ENCODE measurements at places on chromosomes 5 and 9. TPM values are rescaled to one million over a fixed set of nuclear protein-coding genes. Genes with fewer than 3 reads are reported as not detected.

DNA sequence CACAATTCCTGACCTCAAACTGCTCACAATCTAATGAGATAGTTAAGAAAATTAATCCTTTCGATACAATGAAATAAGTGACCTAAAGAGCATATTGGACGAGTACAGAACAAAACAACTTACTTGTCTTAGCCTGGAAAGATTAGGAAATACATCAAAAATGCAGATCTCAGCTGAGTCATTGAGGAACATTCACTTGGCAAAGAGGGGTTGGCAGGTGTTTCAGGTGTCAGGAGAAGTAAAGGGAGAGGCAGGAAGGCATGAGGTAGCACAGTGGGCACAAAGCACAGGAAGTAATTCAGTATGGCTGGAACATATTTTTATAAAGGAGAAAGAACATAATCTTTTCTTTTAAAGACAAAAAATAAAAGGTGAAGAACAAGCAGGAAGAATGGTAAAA, 628.8 kb upstream of the RGMB start:
- DNase-seq: no peak

- no peak for DNase-seq
Measured at GRCh38 chr5:176762489-176762888, 47.9 kb upstream of the UNC5A start.

DNA sequence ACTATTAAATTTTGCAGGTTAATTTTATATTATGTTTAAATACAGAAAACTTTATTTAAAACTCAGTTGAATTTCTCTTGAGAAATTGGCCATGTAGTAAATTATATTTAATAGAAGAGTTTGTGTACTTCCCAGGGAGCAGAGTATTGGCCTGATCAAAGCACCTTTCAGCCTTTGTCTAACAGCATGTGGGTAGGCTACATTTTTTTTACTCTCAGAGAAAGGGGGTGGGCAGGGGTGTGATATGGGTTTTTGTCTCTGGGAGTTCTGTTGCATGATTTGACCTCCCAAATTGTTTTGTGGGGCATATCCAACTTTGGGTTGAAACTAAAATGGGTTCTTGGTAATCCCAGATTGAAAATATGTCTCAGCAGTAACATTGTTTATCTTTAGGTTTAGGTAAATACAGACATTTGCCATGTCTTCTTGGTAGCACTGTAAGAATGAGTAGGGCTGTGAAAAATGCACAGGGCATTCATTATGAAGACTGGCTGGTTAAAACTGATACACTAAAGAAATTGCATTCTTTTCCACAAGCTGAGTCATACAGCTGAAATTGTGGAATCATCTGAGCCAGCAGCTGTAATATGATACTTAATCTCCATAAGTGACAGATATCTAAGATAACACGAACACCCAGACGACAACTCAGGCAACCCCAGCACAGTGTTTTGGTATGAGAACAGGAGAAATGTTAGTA, 75.4 kb upstream of the CDKN2B start:
- DNase-seq: no peak

DNA sequence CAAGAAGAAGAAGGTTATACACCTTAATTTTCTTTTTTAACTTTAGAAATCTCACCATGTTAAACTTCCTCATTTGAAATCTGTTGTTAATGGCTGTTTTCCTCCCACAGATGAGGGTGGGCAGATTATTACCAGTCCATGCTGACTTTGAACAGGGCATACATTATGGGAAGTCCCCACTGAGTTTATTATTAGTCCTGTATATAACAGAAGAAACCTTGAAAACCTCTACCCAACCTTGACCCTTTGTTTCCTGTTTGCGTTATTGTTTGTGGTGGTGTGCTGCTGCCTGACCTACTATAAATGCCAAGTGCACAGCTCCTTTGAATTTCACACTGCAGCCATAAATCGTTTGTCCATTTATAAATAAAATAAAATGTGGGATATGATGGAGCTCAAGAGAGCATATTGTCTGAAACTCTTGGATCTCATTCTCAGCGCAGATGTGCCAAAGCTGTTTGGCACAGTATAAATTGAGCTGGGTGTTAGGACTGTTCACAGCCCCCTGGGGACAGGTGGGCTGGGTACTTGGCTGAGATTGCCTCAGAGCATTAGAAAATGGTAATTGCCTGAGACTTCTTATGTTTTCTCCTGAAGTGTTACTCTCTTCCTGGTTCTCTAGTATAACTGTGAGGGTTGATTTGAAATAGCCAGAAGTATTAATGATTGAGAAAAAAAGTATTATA, 139.6 kb downstream of the SPATA31D1 start:
- DNase-seq: no peak

DNA sequence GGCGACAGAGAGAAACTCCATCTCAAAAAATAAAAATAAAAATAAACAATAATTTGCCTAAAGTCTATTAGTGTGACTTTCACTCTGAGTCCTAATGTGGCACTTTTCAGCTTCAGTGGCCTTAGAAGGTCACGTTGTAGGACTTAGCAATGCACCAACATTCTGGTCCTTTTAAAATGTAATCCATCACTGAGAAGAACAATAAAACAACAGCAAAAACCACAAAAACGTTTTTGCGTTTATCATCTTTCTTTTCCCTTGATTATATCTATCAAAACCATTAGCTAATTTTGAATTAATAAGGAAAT, 190.1 kb upstream of the ZNF608 start:
- DNase-seq: no peak

DNA sequence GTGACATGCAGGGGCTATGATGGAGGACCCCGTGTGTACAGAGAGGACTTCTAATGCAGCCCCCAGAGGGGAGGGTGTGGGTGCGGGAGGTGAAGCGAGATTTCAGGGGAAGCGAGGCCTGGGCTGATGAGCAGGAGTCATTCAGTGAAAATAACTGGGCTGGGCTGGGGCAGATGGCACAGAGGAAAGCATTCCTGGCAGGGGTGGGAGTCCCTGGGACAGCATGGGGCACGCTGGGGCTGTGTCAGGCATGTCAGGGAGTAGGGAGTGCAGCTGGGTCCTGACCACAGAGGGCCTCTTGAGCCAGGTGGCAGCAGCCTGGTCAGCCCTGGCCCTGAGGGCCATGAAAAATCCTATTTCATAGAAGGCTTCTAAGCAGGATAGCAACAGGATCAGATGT, 36.6 kb downstream of the COL15A1 start:
- DNase-seq: no peak

The BAAT gene
- 0.02 TPM for polyA plus RNA-seq

The NDST1 gene
- polyA plus RNA-seq: 6.1 TPM

The FOXI1 gene
- not detected for polyA plus RNA-seq

DNA sequence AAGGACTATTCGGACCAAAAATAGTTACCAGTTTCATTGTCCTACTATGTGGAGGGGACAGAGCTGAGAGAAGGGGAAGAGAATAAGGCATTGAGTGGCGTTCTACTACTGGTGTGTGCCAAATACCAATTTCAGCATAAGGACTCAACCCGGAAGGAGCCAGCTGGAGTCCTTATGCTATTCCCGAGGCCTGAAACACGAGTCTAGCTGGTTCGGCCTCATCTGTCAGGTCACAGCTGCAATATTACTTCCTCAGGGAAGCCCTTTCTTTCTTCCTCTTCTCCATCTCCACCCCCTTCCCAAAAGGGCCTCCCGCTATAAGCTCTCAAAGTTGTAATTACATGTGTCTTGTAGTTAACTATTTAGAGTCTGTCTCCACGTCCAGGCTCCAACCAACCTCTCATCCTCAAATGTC, 20.5 kb upstream of the FER start:
- DNase-seq: no peak

The LHX2 gene
- 0.35 TPM for polyA plus RNA-seq

GRCh38 chr5:155021842-155022241, 8.3 kb downstream of the KIF4B start:
- DNase-seq: no peak

DNA sequence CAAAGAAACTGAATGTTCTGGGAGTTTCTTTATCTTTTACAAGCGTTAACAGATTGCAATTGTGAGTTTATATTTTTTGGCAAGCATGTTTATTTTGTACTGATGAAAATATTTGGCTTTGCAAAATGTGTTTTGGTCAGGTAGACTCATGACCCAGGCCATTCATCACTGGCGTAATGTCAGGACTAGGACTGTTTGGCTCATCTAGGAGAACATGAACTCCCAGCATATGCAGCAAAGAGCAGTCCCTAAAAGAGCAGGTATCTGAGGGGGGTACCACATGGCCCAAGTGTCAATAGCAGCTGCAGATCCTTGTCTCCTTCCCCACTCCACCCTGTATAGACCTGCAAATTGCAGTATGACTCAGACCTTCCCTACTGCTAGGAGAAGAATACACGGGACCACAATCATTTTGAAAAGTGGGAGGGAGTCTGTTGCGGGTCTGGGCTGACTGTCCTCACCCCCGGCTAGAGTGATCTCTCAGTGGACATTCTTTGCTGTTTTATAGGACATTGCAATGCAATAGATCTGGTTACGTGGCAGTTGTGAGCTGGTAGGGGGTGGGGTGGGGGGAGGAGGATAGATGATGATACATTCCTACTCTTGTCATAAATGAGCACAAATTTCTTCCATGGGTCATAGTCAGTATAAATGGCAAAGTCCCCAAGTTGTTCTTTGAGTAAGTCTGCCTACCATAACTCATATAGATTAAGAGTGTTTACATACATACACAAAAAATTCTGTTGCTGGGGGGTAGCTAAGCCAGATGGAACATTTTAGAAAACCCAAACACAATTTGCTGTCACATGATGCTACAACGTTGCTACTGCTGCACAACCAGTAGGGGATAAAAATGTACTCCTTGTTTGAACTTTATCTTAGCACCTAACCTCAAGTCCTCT, 20.8 kb upstream of the SNCAIP start:
- no peak for DNase-seq

The CDC14B gene
- polyA plus RNA-seq: 2.3 TPM

The CCNO gene
- 0.22 TPM for polyA plus RNA-seq

- DNase-seq: no peak
Measured at GRCh38 chr5:180689775-180690174, 40.4 kb upstream of the FLT4 start.

The SUSD3 gene
- 68.8 TPM for polyA plus RNA-seq

DNA sequence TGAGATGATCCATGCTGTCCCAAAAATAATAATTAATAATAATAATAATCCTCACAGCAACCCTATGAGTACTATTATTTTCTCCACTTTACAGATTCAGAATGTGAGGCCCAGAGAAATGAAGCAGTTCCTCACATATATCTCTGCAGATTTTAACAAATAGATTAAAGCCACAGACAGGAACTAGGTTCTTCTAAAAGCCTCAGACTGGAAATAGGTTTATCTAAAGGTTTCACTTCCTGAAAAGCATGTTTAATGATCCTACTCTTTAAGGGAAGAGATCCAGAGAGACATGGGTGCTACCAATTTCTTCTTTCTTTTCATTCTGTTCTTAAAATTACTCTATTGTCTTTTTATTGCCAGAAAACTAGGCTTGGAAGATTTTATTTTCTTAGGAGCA, 1079.4 kb upstream of the COX7C start:
- DNase-seq: no peak

- DNase-seq: no peak
Measured at GRCh38 chr5:38527475-38527874, 29.0 kb downstream of the LIFR start.

DNA sequence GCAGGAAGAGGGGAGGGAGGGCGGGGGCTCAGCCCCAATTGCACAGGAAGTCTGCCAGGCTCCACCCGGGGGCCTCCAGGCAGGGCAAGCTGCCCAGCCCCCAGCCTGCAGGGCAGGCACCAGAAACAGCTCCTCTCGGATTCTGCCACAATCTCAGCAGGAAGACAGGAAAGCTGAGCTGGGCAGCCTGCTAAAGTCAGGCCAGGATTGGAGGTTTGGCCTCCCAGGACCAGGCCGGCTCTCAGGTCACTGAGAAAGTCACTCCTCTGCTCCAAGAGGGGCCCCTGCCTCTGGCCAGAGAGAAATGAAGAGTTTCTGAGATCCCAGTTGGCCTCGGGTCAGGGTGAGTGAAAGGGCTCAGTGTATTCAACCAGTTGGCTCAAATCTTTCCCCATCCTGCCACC, 54.6 kb upstream of the STXBP1 start:
- no peak for DNase-seq

DNA sequence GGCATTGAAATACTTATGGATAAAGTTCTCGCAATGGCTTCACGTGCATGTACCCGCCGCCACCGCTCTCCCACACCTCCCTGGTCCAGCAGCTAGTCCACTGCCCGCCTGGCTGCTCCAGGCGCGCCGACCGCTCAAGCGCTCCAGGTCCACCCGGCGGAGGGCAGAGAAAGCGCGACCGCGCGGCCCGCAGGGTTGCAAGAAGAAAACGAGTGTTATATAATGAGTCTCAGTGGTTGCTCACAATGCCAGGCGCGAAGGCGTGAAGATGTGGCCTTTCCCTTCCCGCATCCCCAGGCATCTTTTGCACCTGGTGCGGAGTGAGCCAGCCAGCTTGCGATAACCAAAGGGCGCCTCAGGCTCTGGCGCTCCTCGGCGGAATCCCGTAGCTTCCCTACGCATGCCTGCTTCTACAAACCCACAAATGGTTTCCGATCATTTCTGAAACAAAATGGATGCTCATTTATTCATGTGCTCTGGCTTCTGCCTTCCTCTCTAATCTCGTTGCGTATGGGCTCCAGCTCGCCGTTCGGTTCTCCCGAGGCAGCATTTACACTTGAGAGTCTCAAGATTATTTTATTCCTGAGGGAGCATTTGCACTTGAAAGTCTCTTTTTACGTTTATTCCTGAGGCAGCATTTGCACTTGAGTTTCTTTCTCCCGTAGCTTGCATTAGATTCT, 25.7 kb downstream of the CDKN2A start:
- DNase-seq: no peak

DNA sequence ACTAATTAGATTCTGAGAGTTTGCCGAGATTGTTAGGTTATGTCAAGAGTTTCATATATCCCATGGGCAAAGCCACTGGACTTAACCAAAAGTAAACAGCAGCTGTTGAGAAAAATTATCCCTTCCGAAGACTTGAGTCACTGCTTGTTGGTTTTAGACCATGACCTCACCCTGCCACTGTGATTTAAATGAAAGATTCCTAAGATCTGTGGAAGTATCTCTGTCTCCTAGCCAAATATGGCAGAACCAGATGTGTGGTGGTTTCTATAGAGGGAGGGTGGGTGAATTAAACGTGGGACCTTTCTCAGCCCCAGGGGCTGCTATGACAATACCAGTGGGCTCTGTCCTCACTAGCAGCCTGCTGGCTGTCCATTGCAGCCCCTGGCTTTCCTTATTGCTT, 19.3 kb downstream of the DMRT3 start:
- no peak for DNase-seq

DNA sequence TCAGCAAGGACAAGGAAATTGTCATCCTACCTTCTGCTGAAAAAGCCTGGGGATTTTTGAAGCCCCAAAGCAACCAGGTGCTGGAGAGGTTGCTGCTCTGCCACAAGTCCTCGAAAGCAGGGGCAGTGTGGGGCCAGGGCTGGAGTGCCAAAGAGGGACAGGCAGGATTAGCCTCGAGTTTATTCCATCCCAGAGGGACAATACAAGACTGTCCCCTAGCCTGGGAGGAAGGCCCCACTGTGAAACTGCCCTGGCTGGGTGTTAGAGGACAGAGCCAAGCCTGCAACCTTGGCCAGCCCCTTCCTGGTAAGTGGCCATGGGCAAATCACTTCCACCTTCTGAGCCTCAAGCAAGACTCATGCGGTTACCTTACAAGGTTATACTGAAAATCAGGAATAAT, 55.1 kb downstream of the WHRN start:
- no peak for DNase-seq

- no peak for DNase-seq
Measured at GRCh38 chr9:116767219-116767618, 80.1 kb downstream of the TRIM32 start.

GRCh38 chr5:135839566-135839965, 5.1 kb downstream of the SLC25A48 start:
- DNase-seq: no peak
